ENCODE measurements at places on chromosomes 6 and 20.

- no peak for DNase-seq
- H3K4me1 ChIP-seq, result peaks cover 43% of the 10 kb centered on the region
These were observed 575 bp downstream of the WTAP start for GRCh38 chr6:159727717-159728445.

DNA sequence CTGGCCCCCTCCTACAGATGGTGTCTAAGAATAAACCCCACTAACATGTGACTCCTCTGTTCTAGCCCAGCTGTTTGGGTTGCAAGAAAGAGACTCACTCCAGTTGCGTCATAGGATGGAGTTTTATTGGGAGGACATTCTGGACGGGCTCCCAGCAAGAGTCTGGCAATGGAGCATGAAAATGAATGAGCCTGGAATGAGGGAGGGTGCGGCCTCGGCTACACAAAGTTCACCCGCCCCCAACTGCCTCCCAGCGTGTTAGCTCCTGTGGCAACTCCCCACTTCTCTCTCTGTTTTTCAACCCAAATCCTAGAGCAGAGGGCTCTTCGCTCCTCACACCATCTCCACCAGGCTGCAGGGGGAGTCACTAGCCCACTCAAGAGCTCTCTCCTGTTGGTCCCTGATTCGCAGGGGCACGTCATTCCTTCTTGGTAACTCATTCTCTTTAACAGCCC lies 5.1 kb upstream of the ADAM33 start:
- no peak overlapping the region for H3K27ac ChIP-seq
- no peak overlapping the region for H3K4me3 ChIP-seq
- no peak for DNase-seq
- no peaks in the 10 kb centered on the region for H3K4me1 ChIP-seq

- no peak overlapping the region for H3K27ac ChIP-seq
- no peaks in the 10 kb centered on the region for H3K27me3 ChIP-seq
These were observed 76.6 kb downstream of the ANKEF1 start for GRCh38 chr20:10111139-10111958.

DNA sequence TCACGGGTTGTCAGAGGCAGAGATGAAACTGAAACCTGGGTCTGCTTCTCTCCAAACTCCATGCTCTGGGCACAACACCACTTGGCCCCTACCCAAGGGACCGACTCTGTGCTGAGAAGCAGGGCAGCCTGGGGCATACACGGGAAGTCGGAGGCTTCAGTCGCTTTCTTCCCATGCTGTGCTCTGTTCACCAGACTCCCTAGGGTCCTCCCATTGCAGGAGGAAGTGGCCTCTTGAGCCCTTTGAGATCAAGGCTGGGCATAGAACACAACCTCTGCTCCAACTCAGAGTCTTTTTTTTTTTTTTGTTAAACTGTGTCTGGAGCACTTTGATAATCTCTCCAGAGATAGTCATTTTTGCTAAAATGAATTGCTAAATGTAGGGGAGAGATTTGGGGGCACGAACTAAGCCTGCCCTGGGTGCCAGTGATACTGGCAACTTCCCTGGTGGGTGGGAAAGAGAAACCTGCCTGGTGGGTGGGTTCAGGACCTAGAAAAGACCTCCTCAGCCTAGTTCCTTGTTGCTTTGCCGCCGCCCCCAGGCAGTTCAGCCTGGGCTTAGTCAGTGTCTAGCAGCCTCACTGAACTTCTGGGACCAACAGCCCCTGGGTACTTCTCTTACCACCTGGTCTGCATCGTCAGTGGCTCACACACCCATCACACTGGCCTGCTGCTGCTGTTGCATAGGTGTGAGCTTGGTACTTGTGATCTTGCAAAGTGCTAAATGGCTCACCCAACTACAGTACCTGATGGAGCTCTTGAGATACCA lies 62.0 kb downstream of the PPP1R14C start:
- H3K36me3 ChIP-seq, result no peaks in the 10 kb centered on the region
- H3K4me3 ChIP-seq, result no peak overlapping the region
- no peaks in the 10 kb centered on the region for H3K4me1 ChIP-seq
- no peak for DNase-seq
- no peak overlapping the region for H3K27ac ChIP-seq

- no peaks in the 10 kb centered on the region for H3K36me3 ChIP-seq
- H3K27ac ChIP-seq, result no peak overlapping the region
- peaks cover 26% of the 10 kb centered on the region for H3K27me3 ChIP-seq
- H3K4me3 ChIP-seq, result no peak overlapping the region
These were observed 318.7 kb downstream of the THBS2 start for GRCh38 chr6:168934660-168935627.

DNA sequence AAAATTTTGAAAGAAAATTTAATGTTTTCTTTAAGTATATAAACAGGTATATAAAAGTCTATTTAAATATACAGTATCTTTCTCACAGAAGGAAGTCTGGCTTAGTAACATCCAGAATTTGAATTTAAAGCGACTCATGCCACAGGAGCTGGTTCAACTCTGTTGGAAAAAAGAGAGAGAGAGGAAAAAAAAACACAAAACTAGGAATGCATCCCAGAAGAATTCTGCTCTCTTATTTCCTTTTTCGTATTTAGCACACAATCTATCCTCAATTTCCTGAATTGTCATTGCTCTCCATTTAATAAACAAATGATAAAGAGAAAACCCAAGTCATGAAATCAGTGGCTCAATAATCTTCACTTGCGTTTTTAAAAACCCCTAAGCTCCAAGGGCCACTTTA lies 107.5 kb upstream of the SCAF8 start:
- H3K4me3 ChIP-seq, result no peak overlapping the region
- H3K27me3 ChIP-seq, result peaks cover 9% of the 10 kb centered on the region
- H3K27ac ChIP-seq, result no peak overlapping the region
- no peaks in the 10 kb centered on the region for H3K4me1 ChIP-seq
- H3K36me3 ChIP-seq, result no peaks in the 10 kb centered on the region
- no peak for DNase-seq

DNA sequence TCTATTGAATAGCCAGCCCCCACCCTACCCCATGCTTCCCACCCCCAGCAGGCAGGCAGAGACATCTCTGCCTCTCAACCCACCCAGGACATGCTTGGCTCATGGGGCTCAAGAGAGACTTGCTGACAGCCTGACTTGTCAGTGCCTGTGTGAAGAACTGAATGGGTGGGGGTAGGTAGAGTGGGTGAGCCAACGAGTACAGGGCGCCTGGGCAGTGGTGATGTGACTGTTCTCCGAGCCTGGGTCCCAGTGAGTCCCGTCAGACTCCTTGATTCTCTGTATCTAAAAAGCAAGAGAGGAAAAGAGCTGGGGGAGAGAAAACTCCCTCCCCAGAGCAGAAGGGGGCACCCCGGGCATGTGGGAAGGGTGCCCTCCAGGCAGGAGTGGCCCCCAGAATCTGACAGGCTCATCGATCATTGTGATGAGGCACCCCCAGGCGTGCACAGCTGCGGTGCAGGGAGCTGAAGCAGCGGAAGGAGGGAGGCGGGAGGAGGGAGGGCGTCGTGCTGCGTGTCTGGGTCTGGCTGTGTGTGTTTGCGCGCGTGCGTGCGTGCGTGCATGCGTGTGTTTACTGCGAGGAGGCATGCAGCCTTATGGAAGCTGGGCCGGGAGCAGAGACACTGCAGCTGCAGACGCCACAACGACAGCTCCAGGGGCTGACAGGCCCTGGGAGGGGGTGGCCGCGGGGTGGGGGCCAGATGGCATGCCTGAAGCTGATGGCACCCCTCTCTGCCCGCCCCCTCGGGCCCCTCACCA lies 40.2 kb downstream of the FOXP4 start:
- no peaks in the 10 kb centered on the region for H3K36me3 ChIP-seq
- DNase-seq, result no peak
- H3K4me1 ChIP-seq, result no peaks in the 10 kb centered on the region
- H3K4me3 ChIP-seq, result no peak overlapping the region
- no peak overlapping the region for H3K27ac ChIP-seq
- H3K27me3 ChIP-seq, result no peaks in the 10 kb centered on the region

DNA sequence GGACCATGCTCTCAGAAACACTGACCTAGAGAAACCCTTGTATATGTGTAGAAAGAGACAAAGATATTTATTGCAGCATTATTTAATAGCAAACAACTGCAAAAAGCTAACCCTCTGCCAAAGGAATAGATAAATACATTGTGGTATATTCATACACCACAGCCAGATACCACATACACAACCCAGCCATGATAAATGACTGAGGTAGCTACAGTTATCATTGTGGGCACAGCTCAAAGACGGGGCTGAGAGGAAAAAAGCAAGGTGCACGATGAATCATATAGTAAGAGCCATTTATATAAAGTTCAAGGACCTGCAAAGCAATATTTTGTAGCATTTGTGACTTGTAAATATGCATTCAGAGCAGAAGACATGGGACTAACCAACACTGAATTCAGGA lies 30.8 kb downstream of the RSPO4 start:
- no peaks in the 10 kb centered on the region for H3K36me3 ChIP-seq
- H3K4me3 ChIP-seq, result no peak overlapping the region
- peaks cover 2% of the 10 kb centered on the region for H3K4me1 ChIP-seq
- H3K27ac ChIP-seq, result no peak overlapping the region

Data from activated naive CD8-positive, alpha-beta T cell treated with anti-CD3 and anti-CD28 coated beads for 36 hours (primary cell).